T-helper 2 cell (primary cell): ENCODE measurements at places on chromosomes 3 and 15.

GRCh38 chr3:71621825-71622537, 38.5 kb upstream of the FOXP1 start:
- no peak for DNase-seq

DNA sequence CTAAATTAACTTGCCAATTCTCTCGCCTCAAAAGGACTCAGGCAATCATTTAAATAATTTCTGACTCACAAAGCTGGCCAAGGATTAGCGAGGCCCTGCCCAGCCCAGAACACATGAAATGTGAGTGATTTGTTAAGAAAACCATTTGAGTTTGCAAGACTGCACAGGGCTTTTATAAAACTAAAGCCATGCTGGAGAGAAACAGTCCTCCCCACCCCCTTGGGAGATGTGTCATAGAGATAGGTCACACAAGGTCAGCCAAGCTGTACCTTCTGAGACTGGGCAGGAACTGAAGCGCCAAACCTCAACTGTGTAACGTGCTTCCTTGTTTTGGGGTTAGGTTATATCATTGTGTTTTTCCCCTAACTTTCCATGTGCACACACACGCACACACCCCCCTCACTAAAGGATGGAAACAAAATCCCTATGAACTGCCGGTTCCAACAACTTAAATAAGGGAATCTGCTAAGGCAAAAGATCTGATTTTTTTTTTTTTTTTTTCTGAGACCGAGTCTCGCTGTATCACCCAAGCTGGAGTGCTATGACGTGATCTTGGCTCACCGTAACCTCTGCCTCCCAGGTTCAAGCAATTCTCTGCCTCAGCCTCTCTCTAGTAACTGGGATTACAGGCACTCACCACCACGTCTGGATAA, 8.1 kb downstream of the SPATA12 start:
- no peak for DNase-seq

GRCh38 chr3:192040282-192041043, 579.5 kb downstream of the PYDC2 start:
- no peak for DNase-seq

GRCh38 chr3:196872316-196872715, 4.6 kb downstream of the SENP5 start:
- DNase-seq = no peak

DNA sequence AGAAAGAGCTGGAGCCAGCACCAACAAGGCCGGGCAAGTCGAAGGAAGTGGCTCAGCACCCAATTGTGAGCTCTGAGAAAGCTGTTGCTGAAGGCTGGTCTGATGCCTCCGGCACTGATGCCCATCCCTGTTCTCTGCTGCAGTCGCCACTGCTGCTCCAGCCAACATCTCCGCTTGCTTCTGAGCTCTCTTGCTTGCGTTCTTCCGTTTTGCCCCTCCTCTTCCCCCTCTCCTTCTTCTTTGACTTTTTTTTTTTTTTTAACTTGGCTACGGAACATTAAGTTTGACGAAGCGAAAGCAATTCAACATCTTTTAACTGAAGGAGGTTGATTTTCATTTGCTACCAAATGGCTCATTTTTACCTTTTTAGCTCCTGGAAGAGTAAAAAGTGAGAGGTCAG, 442.9 kb downstream of the MCTP2 start:
- no peak for DNase-seq

DNA sequence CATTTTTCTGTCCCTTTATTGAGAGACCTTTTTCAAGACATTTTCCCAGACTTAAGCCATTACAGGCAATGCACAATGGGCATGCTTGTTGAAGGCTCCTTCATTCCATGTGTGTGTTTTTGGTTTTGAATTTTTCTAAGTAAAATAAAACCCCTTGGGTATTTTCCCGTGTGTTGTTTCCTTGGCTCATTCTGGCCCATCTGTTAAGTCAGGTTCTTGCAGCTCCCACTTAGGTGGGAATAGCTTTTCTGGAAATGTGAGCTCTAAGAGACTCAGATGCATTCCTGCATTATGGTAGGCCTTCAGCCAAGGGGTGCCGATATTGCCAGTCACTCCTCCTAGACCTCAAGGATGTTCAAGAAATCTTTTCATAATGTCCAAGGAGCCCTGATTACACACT, 314.9 kb downstream of the CACNA2D3 start:
- no peak for DNase-seq

DNA sequence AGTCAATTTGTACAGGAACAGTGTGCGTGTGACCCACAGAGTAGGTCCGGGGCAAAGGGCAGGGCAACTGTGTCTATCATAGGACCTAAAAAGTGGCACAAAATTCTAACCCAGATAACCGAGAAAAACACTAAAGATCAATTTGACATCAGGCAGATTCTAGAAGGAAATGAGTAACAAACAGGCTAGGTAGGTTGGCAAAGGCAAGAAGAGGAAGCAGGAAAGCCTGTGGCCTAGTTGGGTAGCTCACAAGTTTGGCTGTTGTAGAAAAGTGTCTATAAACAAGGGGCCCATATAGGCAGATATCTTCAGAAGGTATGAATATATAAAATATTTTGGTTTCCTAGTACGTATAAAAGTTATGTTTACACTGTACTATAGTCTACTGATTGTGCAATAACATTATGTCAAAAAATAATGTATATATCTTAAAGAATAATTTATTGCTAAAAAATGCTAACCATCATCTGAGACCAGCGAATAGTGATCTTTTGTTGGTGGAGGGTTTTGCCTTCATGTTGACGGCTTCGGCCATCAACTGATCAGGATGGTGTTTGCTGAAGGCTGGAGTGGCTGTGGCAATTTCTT, 13.3 kb upstream of the OR5K1 start:
- no peak for DNase-seq

DNA sequence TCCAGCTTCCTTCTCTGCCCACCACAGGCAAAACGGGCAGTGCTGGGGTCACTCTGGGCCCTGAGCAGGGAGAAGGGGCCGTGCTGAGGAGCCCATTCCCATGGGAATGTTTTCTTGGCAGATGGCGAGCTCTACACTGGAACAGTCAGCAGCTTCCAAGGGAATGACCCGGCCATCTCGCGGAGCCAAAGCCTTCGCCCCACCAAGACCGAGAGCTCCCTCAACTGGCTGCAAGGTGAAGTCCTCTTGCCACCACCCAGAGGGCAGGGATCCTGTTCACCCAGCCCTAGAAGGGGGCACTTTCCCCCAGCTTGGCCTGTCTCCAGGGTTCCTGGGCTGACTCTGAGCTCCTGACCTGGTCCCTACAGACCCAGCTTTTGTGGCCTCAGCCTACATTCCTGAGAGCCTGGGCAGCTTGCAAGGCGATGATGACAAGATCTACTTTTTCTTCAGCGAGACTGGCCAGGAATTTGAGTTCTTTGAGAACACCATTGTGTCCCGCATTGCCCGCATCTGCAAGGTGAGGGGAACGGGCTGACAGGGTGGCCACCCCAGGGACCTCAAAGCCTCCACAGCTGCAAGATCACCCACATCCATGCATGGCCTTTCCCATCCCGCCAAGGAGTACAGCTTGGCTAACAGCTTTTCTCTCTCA, 12.4 kb downstream of the CIB1 start:
- DNase-seq = no peak

- DNase-seq = no peak
These were observed 36.5 kb upstream of the ZMAT3 start for GRCh38 chr3:179108086-179108485.

- no peak for DNase-seq
These were observed 299.2 kb downstream of the ZPLD1 start for GRCh38 chr3:102733791-102734563.

GRCh38 chr15:66072616-66073361, 180.8 kb downstream of the MEGF11 start:
- no peak for DNase-seq

GRCh38 chr15:38864827-38865581, 300.4 kb upstream of the RASGRP1 start:
- DNase-seq = no peak

DNA sequence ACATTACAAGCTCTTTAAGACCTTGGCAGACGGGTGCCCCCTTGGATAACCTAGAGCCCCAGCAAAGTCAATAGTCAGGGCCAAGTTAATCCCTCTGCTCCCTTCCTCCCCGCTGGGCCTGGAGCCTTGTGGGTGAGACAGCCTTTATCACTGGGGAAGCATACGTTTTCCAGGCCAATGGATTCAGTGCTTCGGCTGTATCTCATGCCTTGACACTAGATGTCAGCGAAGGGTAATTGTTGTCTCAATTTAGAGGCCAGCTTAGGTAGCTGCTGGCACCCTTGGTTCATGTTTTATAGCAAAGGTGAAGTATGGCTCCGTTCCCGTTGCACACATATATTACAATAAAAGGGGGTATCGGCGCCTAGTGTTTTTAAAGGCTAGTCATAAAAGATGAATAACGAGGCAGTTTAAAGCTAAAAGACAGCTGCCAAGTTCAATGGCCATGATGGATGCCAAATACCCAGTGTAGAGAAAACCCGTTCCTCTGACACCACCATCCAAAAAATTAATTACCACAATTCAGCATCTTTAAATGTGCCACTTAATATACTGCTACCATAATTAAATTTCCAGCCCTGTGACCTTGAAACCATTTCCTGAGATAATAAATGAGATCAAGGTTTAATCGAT, 52.3 kb upstream of the BNIP2 start:
- no peak for DNase-seq

GRCh38 chr3:197023998-197024651, 5.5 kb downstream of the MELTF start:
- no peak for DNase-seq

DNA sequence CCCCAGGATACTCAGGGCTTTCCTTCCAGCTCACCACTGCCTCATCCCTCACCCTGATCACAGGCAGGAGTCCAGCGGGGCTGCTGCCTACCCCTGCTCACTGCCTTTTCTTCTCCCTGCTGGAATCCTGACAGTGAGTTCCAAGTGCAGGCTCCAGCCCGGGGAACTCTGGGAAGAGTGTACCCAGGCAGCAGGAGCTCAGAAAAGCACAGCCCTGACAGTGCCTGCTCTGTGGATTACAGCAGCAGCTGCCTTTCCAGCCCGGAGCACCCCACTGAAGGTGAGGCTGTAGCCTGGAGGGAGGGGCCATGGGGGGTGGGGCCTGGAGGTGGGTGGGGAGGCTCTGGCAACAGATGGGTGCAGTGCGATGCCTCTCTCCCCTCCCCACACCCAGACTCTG, 6.1 kb upstream of the JMJD7 start:
- no peak for DNase-seq

DNA sequence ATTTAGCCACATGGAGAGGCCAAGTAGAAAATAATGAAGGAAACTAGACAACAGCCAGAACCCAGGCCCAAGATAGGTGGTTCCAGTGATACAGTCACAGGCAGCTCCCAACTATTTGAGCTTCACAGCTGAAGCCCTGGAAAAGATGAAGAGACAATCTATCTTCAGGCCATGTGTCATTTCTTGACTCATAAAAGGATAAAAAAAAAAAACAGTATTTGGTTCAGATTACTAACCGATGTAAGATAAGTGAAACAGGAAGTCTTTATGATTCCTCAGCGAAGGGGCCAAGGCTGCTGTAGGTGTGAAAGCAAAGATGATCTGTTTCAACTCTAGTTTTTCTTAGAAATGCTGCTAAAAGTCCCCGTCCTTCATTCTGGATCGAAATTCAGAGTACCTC, 394.6 kb downstream of the ZNF385D start:
- DNase-seq = no peak

GRCh38 chr3:23829242-23829934, 23.6 kb downstream of the UBE2E1 start:
- no peak for DNase-seq

- no peak for DNase-seq
These were observed 2.1 kb downstream of the ZNF609 start for GRCh38 chr15:64462492-64462891.

DNA sequence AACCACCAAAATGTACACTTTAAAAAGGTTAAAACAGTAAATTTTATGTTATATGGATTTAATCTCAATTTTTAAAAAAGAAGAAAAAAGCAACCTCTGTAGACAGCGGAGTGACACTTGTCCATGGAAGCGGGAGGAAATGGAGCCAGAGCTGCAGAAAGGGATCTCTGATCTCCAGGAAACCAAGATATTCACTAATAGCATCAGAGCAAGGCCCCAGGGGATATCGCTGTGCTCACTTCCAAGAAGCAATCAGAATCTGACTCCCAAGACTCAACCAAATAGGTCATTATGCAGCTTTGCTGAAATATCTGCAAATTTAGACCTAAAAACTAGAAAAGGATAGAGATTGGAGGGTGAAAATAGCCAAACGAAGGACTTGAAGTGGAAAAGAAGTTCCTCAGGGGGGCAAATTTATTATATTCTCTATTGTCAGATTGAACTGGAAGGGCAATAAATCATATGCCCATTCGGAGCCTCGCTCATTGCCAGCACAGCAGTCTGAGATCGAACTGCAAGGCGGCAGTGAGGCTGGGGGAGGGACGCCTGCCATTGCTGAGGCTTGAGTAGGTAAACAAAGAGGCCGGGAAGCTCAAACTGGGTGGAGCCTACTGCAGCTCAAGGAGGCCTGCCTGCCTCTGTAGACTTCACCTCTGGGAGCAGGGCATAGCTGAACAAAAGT, 62.0 kb upstream of the ATP2C1 start:
- DNase-seq = no peak

- DNase-seq = no peak
These were observed 18.7 kb downstream of the ATP13A3 start for GRCh38 chr3:194468086-194468485.

DNA sequence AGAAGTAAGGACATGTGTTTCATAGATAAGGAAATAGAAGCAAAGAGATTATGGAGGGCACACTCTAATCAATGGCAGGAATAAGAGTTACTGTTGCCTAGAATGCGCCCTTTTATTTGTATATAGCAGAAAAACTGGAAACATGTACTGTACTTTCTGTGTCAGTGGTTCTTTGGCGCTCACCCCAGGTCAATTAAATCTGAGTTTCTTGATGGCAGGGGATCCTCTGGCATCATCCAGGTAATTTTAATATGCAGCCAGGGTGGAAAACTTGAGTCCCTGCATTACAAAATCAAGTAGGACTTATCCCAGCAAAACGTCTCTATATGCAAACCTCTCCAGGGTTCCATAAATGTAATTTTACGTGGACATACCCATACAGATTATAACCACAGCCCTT, 284.1 kb downstream of the IL5RA start:
- no peak for DNase-seq
